ENCODE measurements at places on chromosomes 1 and 21.

DNA sequence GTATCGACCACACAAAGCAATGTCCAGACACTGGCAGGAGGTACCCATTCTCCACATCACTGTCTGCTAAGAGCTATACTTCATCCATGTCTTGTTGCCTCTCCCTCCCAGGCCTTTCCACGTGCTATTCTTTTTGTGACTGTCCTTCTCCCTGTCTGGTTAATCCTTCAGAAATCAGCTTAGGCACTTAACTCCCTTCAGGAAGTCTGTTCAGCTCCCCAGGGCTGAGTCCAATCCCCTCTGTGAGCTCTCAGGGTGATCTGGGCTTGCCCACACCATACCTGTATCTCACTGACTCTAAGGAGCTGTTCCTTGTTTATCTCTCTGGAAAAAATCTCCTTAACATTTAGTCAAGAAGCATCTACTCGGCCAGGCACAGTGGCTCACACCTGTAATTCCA lies 69.4 kb downstream of the NID1 start:
- H3K36me3 ChIP-seq: no peaks in the 10 kb centered on the region
- DNase-seq: no peak
- peaks cover 30% of the 10 kb centered on the region for H3K4me1 ChIP-seq
- no peak overlapping the region for H3K4me3 ChIP-seq
- no peak overlapping the region for H3K27ac ChIP-seq

GRCh38 chr1:30692948-30693301 lies 30.5 kb downstream of the MATN1 start:
- no peaks in the 10 kb centered on the region for H3K4me1 ChIP-seq
- no peaks in the 10 kb centered on the region for H3K36me3 ChIP-seq
- no peak overlapping the region for H3K27ac ChIP-seq
- H3K27me3 ChIP-seq: peaks cover 3% of the 10 kb centered on the region

DNA sequence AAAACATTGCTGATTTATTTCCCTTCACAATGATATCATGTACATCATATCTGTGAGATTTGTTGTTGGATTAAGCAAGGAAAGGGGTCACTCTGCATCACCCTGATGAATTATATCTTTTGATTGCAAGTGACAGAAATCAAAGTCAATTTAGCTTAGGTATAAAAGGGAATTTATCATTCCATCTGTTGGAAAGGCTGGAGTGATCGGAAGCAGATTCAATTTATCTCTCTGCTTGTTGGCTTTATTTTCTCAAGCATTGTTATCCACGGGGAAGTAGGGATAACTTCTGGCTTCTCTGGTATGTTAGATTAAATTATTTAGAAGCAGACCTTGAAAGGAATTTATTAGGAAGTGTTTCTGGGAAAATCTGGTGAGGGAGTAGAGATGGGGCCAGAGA lies 226.6 kb downstream of the PTGER3 start:
- no peak for DNase-seq
- no peaks in the 10 kb centered on the region for H3K36me3 ChIP-seq
- no peak overlapping the region for H3K4me3 ChIP-seq
- no peaks in the 10 kb centered on the region for H3K4me1 ChIP-seq

- no peak for DNase-seq
- H3K27me3 ChIP-seq: no peaks in the 10 kb centered on the region
- H3K4me3 ChIP-seq: no peak overlapping the region
- H3K36me3 ChIP-seq: peaks cover 2% of the 10 kb centered on the region
Observed at GRCh38 chr21:35010447-35010846, 38.7 kb downstream of the RUNX1 start.

- no peaks in the 10 kb centered on the region for H3K4me1 ChIP-seq
- H3K4me3 ChIP-seq: no peak overlapping the region
- no peaks in the 10 kb centered on the region for H3K27me3 ChIP-seq
- no peak overlapping the region for H3K27ac ChIP-seq
- no peaks in the 10 kb centered on the region for H3K36me3 ChIP-seq
Observed at GRCh38 chr1:66309006-66309741, 224.8 kb upstream of the SGIP1 start.

DNA sequence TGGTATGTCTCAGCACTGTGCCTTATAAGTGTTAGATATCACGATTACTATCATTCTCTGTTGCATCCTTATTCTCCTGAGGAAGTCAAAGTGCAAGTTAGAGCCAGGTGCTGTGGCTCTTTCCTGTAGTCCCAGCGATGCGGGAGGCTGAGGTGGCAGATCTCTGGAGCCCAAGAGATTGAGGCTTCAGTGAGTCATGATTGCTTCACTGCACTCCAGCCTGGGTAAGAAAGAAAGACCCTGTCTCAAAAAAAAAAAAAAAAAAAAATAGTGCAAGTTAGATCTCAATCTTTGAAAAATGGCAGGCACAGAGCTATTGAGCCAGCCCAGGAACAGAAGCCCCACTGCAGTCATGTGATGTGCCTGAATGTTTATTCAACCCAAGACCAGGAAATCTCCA lies 147.8 kb upstream of the POGK start:
- peaks cover 27% of the 10 kb centered on the region for H3K27me3 ChIP-seq
- H3K4me1 ChIP-seq: no peaks in the 10 kb centered on the region
- H3K4me3 ChIP-seq: no peak overlapping the region
- H3K36me3 ChIP-seq: no peaks in the 10 kb centered on the region
- no peak overlapping the region for H3K27ac ChIP-seq

DNA sequence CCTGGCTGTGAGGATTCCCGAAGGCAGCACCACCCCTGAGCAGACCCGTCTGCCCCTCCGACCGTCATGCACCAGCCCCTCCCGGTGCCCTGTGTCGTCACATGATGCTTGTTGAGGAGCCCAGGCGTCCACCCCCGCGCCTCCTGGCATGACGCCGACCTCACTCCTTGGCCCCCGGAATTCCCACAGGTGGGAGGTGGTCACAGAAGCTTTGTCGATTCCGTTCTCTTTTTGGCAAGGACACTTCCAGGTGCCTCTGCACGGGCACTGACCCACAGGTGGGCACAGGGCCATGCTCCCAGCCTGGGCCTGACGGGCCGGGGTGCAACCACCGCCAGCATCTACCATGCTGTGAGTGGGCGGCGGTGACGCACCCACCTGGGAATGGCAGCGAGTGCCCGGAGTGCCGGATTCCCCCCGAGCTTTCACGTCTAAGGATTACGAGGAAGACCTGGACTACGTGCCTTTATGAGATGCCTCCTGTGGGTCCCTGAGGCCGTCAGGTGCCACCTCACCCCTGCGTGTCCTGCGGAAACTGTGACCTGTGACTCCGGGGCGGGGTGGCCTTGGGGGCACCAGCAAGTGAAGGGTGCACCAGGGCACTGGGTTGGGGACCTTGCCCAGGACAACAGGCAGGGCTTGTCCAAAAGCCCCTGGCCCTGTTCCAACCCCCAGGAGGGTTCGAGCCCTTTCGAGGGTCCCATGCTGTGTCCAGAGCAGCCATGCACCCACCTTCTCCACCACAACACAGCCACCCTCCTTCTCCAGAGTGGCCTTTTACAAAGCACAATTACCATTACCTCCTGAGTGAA lies 31.4 kb upstream of the COL6A1 start:
- H3K27me3 ChIP-seq: peaks cover 5% of the 10 kb centered on the region
- H3K27ac ChIP-seq: no peak overlapping the region
- no peak for DNase-seq
- H3K4me1 ChIP-seq: no peaks in the 10 kb centered on the region
- H3K4me3 ChIP-seq: no peak overlapping the region

DNA sequence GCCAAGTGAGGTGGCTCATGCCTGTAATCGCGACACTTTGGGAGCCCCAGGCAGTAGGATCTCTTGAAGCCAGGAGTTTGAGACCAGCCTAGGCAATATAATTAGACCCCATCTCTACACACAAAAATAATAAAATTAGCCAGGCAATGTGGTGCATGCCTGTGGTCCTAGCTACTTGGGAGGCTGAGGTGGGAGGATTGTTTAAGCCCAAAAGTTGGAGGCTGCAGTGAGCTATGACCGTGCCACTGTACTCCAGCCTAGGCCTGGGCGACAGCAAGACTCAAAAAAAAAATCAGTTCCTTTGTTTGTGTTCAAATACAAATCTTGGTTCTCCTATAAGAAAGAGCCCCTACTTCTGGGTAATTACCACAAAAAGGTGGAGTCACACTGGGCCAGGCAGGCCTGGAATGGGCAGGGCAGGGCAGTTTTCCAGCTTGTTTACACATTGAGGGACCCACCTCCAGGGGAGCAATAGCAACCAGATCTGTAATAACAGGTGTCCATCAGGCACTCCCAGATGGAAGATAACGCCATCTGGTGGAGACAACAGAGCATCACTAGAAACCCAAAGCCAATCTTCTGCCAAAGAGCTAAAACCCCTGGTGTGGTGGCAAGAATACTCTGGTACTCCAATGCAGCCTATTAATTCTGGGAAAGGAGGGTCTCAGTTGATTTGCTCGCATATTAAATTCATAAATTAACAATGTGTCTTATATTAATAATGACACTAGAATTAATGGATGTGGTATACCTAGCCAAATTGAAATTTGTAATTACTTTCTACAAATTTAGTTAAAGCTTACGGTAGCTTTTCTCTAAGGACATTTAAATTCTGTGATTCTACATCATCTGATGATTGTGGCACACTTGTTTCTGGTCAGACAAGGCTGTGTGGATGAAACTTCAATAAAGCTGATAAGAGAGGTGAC lies 13.2 kb downstream of the PPP1R15B start:
- no peak overlapping the region for H3K4me3 ChIP-seq
- no peaks in the 10 kb centered on the region for H3K27me3 ChIP-seq
- H3K27ac ChIP-seq: peak overlapping the region; percentile 81
- peaks cover 20% of the 10 kb centered on the region for H3K4me1 ChIP-seq
- DNase-seq: peak; percentile 70
- peaks cover 39% of the 10 kb centered on the region for H3K36me3 ChIP-seq

DNA sequence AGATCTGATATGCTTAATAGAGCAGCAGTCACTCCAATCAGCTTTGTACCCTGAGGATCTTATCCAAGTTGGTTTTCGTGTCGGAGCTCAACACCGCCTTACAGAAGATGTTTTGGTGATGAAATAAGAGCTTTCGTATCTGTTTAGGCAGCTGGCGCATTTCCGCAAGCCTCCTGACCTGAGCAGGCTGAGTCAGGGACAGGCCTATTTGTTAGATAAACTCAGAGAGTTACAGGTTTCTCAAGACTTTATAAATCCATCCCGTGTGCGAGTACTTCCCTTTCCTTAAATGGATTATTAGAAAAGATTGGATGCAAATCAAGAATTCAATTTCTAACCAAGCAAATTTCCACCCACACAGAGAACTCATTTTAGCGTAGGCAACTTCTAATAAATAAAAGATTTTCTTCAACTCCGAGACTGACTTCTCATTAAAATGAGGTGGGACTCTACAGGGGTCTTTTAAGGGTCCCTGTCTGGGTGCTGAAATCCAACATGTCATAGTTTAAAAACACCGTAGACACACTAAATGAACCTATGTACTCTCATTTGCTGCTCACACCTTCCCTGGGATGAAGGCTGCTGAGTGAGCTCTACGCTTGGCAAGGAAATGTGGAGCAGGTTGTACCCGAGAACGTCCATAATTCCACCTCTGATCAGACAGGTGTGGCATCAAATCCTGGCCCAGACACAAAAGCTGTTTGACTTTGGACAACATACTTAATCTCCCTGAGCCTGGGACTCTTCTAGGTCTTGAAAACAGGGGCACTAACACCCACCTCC lies 106.9 kb upstream of the F3 start:
- no peak overlapping the region for H3K4me3 ChIP-seq
- no peak for DNase-seq
- H3K4me1 ChIP-seq: no peaks in the 10 kb centered on the region
- H3K27ac ChIP-seq: no peak overlapping the region

DNA sequence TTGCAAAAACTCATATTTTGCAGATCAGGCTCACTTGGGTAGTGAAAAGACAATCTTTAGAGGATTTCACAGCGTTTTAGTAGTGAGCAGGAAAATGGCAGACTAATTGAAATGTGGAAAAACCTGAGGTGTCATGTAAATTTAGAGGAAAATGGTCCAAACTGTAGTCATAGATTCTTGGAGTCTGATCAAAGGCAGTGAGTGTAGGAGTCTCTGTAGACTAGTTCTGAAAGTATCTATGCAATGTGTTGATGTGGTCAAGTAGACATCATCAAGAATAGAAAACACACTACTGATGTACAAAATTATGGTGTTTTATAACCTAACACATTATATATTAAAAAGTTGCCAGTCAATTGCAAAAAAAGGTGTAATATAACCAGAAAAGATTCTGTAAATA lies 143.2 kb upstream of the C1orf105 start:
- DNase-seq: no peak
- H3K36me3 ChIP-seq: no peaks in the 10 kb centered on the region
- H3K4me3 ChIP-seq: no peak overlapping the region
- H3K4me1 ChIP-seq: peaks cover 15% of the 10 kb centered on the region

- H3K4me1 ChIP-seq: peaks cover 5% of the 10 kb centered on the region
- H3K27me3 ChIP-seq: no peaks in the 10 kb centered on the region
Observed at GRCh38 chr1:239792157-239792556, 299.5 kb upstream of the FMN2 start.

DNA sequence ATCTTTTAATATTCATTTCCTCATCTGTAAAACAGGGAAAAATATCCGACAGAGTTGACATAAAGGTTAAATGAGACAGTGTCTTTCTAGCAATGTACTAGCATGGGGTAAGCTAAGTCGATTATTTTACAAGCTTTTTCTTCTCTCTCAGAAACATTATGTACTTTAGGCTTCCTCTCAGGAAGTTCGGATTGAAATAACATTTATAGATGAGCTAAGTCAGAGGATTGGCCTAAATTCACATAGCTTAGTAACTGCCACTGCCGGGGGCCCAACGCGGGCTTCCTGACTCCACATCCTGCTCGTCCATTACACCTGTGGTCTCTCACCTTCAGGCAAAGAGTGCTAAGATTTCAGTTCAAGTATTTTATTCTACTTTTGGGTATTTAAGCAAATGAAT lies 462.3 kb upstream of the NFIA start:
- no peak overlapping the region for H3K27ac ChIP-seq
- H3K36me3 ChIP-seq: no peaks in the 10 kb centered on the region
- H3K27me3 ChIP-seq: peaks cover 5% of the 10 kb centered on the region
- H3K4me1 ChIP-seq: no peaks in the 10 kb centered on the region

- H3K27ac ChIP-seq: no peak overlapping the region
- H3K36me3 ChIP-seq: no peaks in the 10 kb centered on the region
- no peaks in the 10 kb centered on the region for H3K4me1 ChIP-seq
- peak; percentile 30 for DNase-seq
Observed at GRCh38 chr1:18299441-18300338, 181.0 kb upstream of the KLHDC7A start.

- H3K27ac ChIP-seq: no peak overlapping the region
- H3K36me3 ChIP-seq: no peaks in the 10 kb centered on the region
- H3K4me3 ChIP-seq: no peak overlapping the region
- no peak for DNase-seq
Observed at GRCh38 chr1:240294566-240294965, 202.9 kb downstream of the FMN2 start.

- H3K4me1 ChIP-seq: peaks cover 60% of the 10 kb centered on the region
- H3K4me3 ChIP-seq: peak within 1 kb of the TSS; percentile 96
- no peaks in the 10 kb centered on the region for H3K27me3 ChIP-seq
- peaks cover 81% of the 10 kb centered on the region for H3K36me3 ChIP-seq
- DNase-seq: peak; percentile 92
- peak within 1 kb of the TSS; percentile 90 for H3K27ac ChIP-seq
Observed at GRCh38 chr1:24930260-24931145, at the start of gene RUNX3. RUNX3 (minus strand) TSS chr1:24930276; CDS start chr1:24929868, 408 bp downstream.

GRCh38 chr1:11331036-11331944 lies 58.3 kb downstream of the UBIAD1 start:
- no peak for DNase-seq
- H3K4me1 ChIP-seq: no peaks in the 10 kb centered on the region
- H3K4me3 ChIP-seq: no peak overlapping the region
- H3K36me3 ChIP-seq: no peaks in the 10 kb centered on the region
- no peak overlapping the region for H3K27ac ChIP-seq
- H3K27me3 ChIP-seq: no peaks in the 10 kb centered on the region

- no peak overlapping the region for H3K27ac ChIP-seq
- H3K36me3 ChIP-seq: no peaks in the 10 kb centered on the region
- H3K27me3 ChIP-seq: peaks cover 29% of the 10 kb centered on the region
- DNase-seq: no peak
Observed at GRCh38 chr1:37620707-37621106, 14.0 kb downstream of the RSPO1 start.

GRCh38 chr1:20448671-20449071 lies 37.3 kb downstream of the CAMK2N1 start:
- H3K27ac ChIP-seq: no peak overlapping the region
- H3K4me1 ChIP-seq: no peaks in the 10 kb centered on the region
- H3K27me3 ChIP-seq: peaks cover 17% of the 10 kb centered on the region
